ENCODE measurements at places on chromosomes 13 and 19.

GRCh38 chr19:1582201-1582600 is 10.5 kb downstream of the MBD3 start:
- DNase-seq: no peak

DNA sequence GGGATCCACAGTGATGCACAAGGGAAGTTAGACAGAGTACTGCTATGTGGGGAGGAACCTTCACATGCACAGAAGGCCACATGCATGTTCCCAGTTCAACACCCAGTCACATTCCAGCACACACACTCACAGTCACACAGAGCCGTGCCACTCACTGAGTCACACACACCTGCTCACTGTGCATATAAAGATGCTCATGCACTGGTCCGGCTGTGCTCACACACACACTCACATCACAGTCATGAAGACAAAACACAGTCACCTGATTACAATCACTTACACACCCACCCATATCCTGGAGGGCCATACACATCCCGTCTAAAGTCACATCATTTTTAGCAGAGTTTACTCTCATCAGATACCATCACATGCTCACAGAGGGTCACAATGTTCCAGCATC is 478 bp downstream of the CLC start:
- DNase-seq: no peak

GRCh38 chr19:4682417-4683200 is 12.5 kb upstream of the MYDGF start:
- no peak for DNase-seq

GRCh38 chr13:26377038-26377437 is 123.1 kb downstream of the CDK8 start:
- no peak for DNase-seq

DNA sequence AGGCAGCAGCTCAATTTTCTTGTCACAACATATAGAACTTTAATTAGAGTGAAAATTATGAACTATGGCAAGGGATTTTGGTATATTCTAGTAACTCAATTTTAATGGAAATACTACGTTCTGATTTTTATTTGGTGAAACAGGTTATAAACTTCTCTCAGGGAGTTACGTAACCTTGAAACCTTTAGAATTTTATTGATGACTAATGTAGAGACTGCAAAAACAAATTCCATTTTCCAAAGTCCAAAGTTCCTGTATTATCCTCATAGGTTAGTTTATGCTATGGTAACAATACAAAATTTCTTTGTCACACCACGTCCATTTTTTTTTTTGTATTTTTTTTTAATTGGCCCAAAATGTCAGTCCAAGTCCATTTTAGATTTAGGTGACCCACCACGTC is 185.7 kb downstream of the KLF5 start:
- no peak for DNase-seq

- DNase-seq: no peak
Measured at GRCh38 chr13:91907398-91907797, 509.0 kb downstream of the GPC5 start.

DNA sequence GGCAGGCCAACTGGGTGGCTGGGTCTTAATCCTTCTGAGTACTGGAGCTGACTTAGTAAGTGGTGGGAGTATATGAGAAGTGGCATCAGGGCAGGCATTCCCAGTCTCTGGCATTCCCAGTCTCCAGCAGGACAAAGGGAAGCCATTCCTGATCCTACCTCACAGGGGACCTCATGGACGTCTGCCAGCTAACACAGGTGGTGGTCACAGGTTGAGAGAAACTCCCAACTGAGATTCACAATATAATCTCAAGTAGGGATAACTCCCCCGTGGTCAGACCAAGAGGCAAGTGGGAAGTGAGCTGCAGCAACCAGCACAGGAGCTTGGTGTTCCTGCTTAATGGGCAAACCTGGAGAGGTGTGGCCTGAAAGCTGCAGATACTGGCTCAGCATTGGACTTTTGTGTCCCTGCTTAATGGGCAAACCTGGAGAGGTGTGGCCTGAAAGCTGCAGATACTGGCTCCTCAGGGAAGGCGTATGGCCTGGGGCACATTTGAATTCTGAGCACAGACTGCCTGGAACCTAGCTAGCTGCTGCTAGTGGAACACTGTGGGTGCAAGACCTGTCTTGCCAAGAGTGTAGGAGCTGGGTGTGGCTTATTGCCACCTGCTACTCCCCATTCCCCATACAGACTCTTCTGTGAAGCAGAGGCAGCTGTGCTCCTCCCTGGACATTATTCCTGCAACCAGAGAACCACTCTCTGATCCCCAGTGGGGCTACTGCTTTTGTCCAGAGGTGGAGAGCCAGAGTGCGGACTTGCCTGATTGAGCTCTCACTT is 25.9 kb upstream of the OR10H2 start:
- DNase-seq: no peak

DNA sequence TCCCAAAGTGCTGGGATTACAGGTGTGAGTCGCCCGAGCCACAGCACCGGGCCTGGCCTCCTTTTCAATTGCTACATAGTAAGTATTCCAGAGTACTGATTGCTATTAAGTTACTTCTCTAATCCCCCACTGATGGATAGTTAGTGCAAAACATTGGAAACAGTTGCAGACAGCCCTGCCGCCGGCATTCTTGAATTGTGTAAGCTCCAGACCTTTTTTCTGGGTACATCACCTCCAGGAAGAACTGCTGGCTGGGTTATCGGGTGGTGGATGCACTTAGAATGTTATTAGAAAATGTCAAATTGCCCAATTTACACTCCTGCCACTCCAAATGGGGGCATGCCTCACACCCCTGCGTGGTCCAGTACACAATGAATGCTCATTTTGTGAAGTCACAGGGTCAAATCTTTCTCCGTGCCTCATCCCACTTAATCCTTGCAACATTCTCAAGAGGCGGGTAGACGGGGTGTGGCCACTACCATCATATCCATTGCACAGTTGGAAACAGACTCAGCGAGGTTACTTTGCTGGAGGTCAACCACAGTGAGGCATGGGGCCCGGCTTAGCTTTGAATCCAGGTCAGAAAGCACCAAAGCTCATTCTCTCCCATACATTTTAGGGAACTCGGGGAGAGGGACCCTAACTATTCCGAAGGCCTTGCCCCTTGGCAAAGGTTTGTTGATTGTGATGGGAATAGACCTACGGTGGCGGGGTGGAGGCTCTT is 1.0 kb upstream of the KDM4B start:
- no peak for DNase-seq

- no peak for DNase-seq
Measured at GRCh38 chr13:47656651-47657050, 344.4 kb downstream of the SUCLA2 start.

DNA sequence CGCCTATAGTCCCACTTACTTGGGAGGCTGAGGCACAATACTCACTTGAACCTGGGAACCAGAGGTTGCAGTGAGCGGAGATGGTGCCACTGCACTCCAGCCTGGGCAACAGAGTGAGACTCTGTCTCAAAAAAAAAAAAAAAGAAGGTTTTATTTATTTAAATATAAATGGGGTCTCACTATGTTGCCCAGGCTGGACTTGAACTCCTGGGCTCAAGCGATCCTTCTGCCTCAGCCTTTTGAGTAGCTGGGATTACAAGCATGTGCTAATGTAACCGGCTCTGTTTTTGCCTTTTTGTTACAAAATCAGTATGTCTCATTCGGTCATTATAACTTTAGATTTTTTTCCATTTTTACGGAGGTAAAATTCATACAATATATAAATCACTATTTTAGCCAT is 24.2 kb downstream of the FBXO27 start:
- DNase-seq: no peak

DNA sequence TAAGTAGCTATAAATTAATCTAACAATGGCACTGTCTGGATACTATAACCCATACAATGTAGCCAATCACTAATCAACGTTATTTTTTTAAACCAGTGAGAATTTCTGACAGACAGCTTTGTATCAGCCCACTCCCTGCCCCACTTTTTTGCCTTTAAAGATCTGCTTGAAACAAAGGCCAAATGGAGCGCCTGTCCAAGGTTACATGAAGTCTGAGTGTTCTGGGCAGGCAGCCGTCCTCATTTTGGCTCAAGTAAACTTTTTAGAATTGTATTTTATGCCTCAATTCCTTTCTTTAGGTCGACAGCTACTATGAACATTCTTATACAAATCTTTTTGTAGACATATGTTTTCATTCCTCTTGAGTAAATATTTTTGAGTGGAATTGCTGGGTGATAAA is 6.2 kb downstream of the IFT88 start:
- no peak for DNase-seq

GRCh38 chr19:16051254-16052025 is 24.9 kb upstream of the TPM4 start:
- no peak for DNase-seq

- DNase-seq: no peak
Measured at GRCh38 chr19:19388568-19389555, 16.6 kb upstream of the GATAD2A start.

Data from stimulated activated CD8-positive, alpha-beta memory T cell treated with anti-CD3 and anti-CD28 coated beads, Interleukin-12 subunit alpha, Interleukin-12 subunit beta, amount 100 ng/mL, for 4 hours (primary cell).